ENCODE measurements at places on chromosomes 5 and 9. TPM values are rescaled to one million over a fixed set of nuclear protein-coding genes. Genes with fewer than 3 reads are reported as not detected.

NUTM2F gene
- 0.05 TPM for polyA plus RNA-seq

BARHL1 gene
- polyA plus RNA-seq, result 0.11 TPM

SLC27A6 gene
- polyA plus RNA-seq, result 16.3 TPM

SAXO1 gene
- 0.02 TPM for polyA plus RNA-seq

C9orf72 gene
- polyA plus RNA-seq, result 38.1 TPM

DCANP1 gene
- polyA plus RNA-seq, result 0.25 TPM

SLC4A9 gene
- 0.07 TPM for polyA plus RNA-seq

MRPL36 gene
- polyA plus RNA-seq, result 73.0 TPM

OTULINL gene
- 9.1 TPM for polyA plus RNA-seq

FOXD4L5 gene
- polyA plus RNA-seq, result 0.07 TPM

FST gene
- 7.2 TPM for polyA plus RNA-seq

CCNI2 gene
- polyA plus RNA-seq, result 2.5 TPM

GRCh38 chr9:89564346-89564878 lies 40.4 kb upstream of the GADD45G start:
- DNase-seq, result no peak
- no peaks in the 10 kb centered on the region for H3K4me1 ChIP-seq
- H3K27me3 ChIP-seq, result no peaks in the 10 kb centered on the region

GRCh38 chr9:9410736-9411135 lies 1202.1 kb downstream of the PTPRD start:
- no peak overlapping the region for H3K4me3 ChIP-seq
- no peaks in the 10 kb centered on the region for H3K36me3 ChIP-seq
- no peaks in the 10 kb centered on the region for H3K27me3 ChIP-seq
- H3K27ac ChIP-seq, result no peak overlapping the region
- no peak for DNase-seq

- no peak for DNase-seq
- no peak overlapping the region for H3K4me3 ChIP-seq
- H3K27ac ChIP-seq, result no peak overlapping the region
- H3K36me3 ChIP-seq, result no peaks in the 10 kb centered on the region
- H3K27me3 ChIP-seq, result peaks cover 2% of the 10 kb centered on the region
- H3K4me1 ChIP-seq, result no peaks in the 10 kb centered on the region
Measured at GRCh38 chr5:178198706-178199105, 5.6 kb upstream of the HNRNPAB start.

GRCh38 chr9:133355881-133356357 lies 368 bp downstream of the SURF1 start:
- H3K4me1 ChIP-seq, result peaks cover 13% of the 10 kb centered on the region
- peak overlapping the region; percentile 75 for H3K4me3 ChIP-seq
- no peaks in the 10 kb centered on the region for H3K27me3 ChIP-seq

GRCh38 chr5:93438124-93438523 lies 142.9 kb downstream of the NR2F1-AS1 start:
- no peaks in the 10 kb centered on the region for H3K27me3 ChIP-seq
- H3K4me1 ChIP-seq, result no peaks in the 10 kb centered on the region
- H3K4me3 ChIP-seq, result no peak overlapping the region
- no peaks in the 10 kb centered on the region for H3K36me3 ChIP-seq
- H3K27ac ChIP-seq, result no peak overlapping the region
- DNase-seq, result no peak

GRCh38 chr5:53950621-53951020 lies 359.8 kb downstream of the ARL15 start:
- no peak overlapping the region for H3K4me3 ChIP-seq
- no peaks in the 10 kb centered on the region for H3K4me1 ChIP-seq
- no peaks in the 10 kb centered on the region for H3K36me3 ChIP-seq

DNA sequence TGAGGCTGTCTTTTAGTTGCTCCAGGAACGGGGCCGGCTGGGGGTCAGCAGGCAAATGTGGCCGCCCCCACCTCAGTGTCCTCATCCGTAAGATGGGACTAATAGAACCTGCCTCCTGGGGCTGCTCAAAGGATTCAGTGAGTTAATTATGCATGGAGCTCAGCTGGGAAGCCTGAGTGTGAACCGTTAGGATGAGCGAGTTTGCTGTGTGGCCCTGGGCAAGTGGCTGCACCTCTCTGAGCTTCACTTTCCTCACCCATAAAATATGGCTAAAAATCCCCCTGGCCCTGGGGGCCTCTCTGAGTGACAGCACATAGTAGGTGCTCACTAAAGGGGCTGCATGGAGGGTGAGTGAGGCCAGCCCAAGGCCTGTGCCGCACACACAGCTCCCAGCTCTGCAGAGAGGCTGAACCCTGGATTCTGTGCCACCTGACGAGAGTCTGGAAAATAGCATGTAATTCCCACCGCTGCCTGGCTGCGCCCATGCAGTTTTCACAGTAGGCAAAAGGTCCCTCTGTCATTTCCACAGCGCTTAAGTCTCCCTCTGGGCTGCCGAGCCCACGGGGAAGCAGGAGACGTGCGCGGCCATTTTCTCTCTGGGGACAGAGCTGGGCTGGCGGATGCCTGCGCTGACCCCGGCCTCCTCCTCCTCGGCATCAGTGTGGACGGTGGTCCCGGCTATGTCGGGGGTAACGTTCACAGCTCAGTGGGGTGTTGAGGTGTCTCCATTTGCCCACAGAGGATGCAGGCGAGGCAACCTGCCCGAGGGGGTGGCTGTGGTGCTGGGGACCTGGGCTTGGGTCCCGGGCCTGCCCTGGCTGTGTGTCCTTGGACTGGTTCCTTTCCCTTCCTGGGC lies 18.2 kb downstream of the ASS1 start:
- H3K36me3 ChIP-seq, result no peaks in the 10 kb centered on the region
- peaks cover 21% of the 10 kb centered on the region for H3K27me3 ChIP-seq
- no peaks in the 10 kb centered on the region for H3K4me1 ChIP-seq
- H3K27ac ChIP-seq, result no peak overlapping the region
- H3K4me3 ChIP-seq, result no peak overlapping the region

GRCh38 chr9:2017331-2018161 lies 2.4 kb downstream of the SMARCA2 start:
- peaks cover 26% of the 10 kb centered on the region for H3K4me1 ChIP-seq
- DNase-seq, result no peak
- peak overlapping the region; percentile 97 for H3K4me3 ChIP-seq
- peak overlapping the region; percentile 97 for H3K27ac ChIP-seq
- peaks cover 24% of the 10 kb centered on the region for H3K27me3 ChIP-seq

- H3K27me3 ChIP-seq, result no peaks in the 10 kb centered on the region
- no peak overlapping the region for H3K27ac ChIP-seq
- H3K36me3 ChIP-seq, result no peaks in the 10 kb centered on the region
- H3K4me3 ChIP-seq, result no peak overlapping the region
- no peaks in the 10 kb centered on the region for H3K4me1 ChIP-seq
- no peak for DNase-seq
Measured at GRCh38 chr9:75593920-75594319, 296.6 kb upstream of the PCSK5 start.

DNA sequence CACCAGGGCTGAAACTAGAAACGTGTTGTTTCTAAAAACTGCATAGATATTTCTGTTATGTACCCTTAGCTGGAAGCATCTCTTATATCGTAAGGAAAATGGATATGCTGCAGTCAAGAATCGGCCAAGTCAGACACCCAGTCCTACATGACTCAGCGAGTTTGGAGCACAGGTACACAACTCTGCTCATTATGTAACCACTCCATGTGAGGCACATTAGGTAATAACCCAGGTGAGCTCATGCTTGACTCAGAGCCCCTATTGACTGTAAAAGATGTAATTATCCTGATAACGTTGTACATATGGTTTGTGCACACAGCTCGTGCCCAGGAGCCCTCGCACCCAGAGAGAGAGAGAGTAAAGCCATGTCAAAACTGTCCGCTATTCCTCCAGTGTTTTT lies 593.7 kb upstream of the ACO1 start:
- H3K27ac ChIP-seq, result no peak overlapping the region
- no peaks in the 10 kb centered on the region for H3K36me3 ChIP-seq
- DNase-seq, result no peak
- H3K4me3 ChIP-seq, result no peak overlapping the region
- H3K27me3 ChIP-seq, result no peaks in the 10 kb centered on the region

DNA sequence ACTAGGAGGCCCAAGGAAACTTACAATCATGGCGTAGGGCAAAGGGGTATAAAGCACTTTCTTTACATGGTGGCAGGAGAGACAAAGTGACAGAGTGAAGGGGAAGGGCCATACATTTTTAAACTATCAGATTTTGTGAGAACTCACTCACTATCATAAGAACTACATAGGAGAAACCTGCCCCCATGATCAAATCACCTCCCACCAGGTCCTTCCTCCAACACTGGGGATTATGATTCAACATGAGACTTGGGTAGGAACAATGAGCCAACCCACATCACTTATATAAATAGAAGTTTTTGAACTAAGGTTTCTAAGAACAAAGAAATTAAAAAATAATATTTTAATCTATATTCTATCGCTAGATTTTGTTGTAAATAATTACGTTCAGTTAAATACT lies 460.3 kb upstream of the TYRP1 start:
- H3K4me1 ChIP-seq, result no peaks in the 10 kb centered on the region
- H3K4me3 ChIP-seq, result no peak overlapping the region
- H3K27ac ChIP-seq, result no peak overlapping the region
- no peak for DNase-seq
- H3K27me3 ChIP-seq, result no peaks in the 10 kb centered on the region

- no peak for DNase-seq
- H3K4me3 ChIP-seq, result no peak overlapping the region
- no peaks in the 10 kb centered on the region for H3K36me3 ChIP-seq
- peaks cover 20% of the 10 kb centered on the region for H3K27me3 ChIP-seq
Measured at GRCh38 chr9:97413462-97413861, 1.6 kb downstream of the TDRD7 start.

- H3K27me3 ChIP-seq, result no peaks in the 10 kb centered on the region
- no peak overlapping the region for H3K27ac ChIP-seq
- H3K36me3 ChIP-seq, result no peaks in the 10 kb centered on the region
- no peak overlapping the region for H3K4me3 ChIP-seq
- DNase-seq, result no peak
- H3K4me1 ChIP-seq, result no peaks in the 10 kb centered on the region
Measured at GRCh38 chr5:170923910-170924620, 62.2 kb downstream of the RANBP17 start.

DNA sequence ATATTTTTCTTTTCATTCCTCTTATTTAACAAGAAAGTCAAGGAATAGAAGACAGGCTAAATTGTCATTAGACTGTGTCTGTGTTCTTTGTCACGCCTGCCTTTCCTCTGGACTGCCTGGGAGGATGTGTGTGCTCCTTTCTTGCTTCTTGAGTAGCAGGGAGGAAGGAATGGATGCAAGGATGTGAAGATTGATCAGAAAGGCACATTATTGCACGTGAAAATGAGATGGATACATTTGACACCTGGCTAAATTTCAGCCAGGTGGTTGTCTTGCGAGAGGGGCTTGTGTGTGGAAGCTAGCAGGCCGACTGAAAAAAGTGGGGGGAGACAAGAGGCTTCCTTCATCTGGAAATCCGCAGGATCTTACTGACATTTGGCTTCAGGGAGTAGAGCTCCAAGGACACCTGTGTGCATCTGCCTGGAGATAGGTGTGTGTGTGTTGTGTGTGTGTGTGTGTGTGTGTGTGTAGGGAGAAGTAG lies 200.1 kb downstream of the MEF2C start:
- H3K27ac ChIP-seq, result no peak overlapping the region
- peaks cover 100% of the 10 kb centered on the region for H3K27me3 ChIP-seq
- peaks cover 2% of the 10 kb centered on the region for H3K4me1 ChIP-seq
- DNase-seq, result no peak

DNA sequence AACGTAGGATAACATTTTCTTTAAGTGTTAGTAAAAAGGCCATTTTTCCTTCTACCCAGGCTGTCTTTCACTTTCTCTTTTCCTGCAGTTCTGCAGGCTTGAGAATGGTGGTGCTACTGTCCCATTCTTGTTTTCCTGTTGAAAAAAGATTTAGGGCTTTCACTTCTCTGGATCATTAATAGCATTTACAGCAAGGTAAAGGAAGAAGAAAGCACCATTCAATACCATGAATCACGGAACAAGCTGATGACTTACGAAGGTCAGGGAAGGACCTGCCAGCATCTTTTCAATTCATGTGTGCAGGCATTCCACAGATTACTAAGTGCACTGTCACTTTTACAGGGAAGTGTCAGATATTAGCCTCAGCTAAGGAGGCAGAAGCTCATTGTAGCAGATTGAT lies 292.8 kb downstream of the YTHDC2 start:
- H3K4me1 ChIP-seq, result no peaks in the 10 kb centered on the region
- DNase-seq, result no peak
- H3K27ac ChIP-seq, result no peak overlapping the region
- no peak overlapping the region for H3K4me3 ChIP-seq

GRCh38 chr5:124783285-124783684 lies 36.8 kb upstream of the ZNF608 start:
- H3K27ac ChIP-seq, result no peak overlapping the region
- no peaks in the 10 kb centered on the region for H3K27me3 ChIP-seq
- H3K4me1 ChIP-seq, result no peaks in the 10 kb centered on the region
- DNase-seq, result no peak
- H3K36me3 ChIP-seq, result no peaks in the 10 kb centered on the region
- no peak overlapping the region for H3K4me3 ChIP-seq

GRCh38 chr5:139765409-139766217 lies 30.0 kb upstream of the PSD2 start:
- H3K4me1 ChIP-seq, result peaks cover 24% of the 10 kb centered on the region
- no peaks in the 10 kb centered on the region for H3K36me3 ChIP-seq
- DNase-seq, result peak; percentile 80
- peak overlapping the region; percentile 60 for H3K4me3 ChIP-seq

DNA sequence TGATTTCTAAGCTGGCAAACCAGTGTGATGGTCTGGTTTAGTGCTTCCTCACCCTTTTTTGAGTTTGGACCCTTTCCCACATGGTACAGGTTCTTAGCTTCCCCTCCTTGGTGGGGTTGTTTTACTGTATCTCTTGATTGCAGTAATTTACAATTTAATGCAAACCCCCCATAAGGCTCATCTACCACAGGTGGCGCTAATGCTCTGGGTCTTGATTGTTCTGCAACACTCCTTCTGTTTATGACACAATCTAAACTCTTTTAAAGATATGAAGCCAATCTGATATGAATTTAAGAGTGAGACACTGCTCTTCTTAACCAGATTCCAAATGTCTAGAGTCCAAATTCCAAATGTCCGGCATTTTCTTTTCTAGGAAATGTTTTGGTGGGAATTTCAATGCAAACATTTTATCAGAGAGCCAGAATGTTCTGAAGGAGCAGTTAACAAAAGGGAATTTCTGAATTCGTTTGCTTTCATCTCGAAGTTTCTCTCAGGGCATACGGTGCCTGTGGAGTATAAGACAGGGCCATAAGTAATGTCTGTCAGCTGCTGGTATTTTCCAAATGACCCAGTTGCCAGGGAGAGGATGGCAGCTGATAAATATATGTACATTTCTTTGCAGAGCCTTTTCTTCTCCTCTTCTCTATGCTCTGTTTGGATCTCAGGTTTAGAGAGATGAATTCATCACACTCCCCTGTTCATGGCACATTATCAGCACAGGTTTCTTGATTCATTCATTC lies 246.8 kb downstream of the ARHGAP26 start:
- H3K27ac ChIP-seq, result no peak overlapping the region
- no peaks in the 10 kb centered on the region for H3K36me3 ChIP-seq
- H3K4me1 ChIP-seq, result peaks cover 9% of the 10 kb centered on the region
- H3K27me3 ChIP-seq, result no peaks in the 10 kb centered on the region
- H3K4me3 ChIP-seq, result no peak overlapping the region
- DNase-seq, result no peak

GRCh38 chr9:121239071-121239470 lies 28.9 kb upstream of the GSN start:
- H3K27ac ChIP-seq, result no peak overlapping the region
- DNase-seq, result no peak
- H3K27me3 ChIP-seq, result no peaks in the 10 kb centered on the region
- no peaks in the 10 kb centered on the region for H3K4me1 ChIP-seq
- no peak overlapping the region for H3K4me3 ChIP-seq

- peaks cover 32% of the 10 kb centered on the region for H3K27me3 ChIP-seq
- no peak for DNase-seq
- peaks cover 4% of the 10 kb centered on the region for H3K4me1 ChIP-seq
- no peak overlapping the region for H3K27ac ChIP-seq
- H3K4me3 ChIP-seq, result peak overlapping the region; percentile 8
Measured at GRCh38 chr5:148828511-148829247, 2.3 kb downstream of the ADRB2 start.
